Stimulated activated CD8-positive, alpha-beta memory T cell treated with anti-CD3 and anti-CD28 coated beads, Interleukin-15, amount 100 ng/mL, for 24 hours (primary cell): ENCODE measurements at places on chromosomes 16 and 17.

GRCh38 chr17:74521701-74522201, 9.5 kb downstream of the CD300LB start:
- no peak for DNase-seq

- DNase-seq, result no peak
Observed at GRCh38 chr16:72576189-72576588, 404.2 kb upstream of the PMFBP1 start.

DNA sequence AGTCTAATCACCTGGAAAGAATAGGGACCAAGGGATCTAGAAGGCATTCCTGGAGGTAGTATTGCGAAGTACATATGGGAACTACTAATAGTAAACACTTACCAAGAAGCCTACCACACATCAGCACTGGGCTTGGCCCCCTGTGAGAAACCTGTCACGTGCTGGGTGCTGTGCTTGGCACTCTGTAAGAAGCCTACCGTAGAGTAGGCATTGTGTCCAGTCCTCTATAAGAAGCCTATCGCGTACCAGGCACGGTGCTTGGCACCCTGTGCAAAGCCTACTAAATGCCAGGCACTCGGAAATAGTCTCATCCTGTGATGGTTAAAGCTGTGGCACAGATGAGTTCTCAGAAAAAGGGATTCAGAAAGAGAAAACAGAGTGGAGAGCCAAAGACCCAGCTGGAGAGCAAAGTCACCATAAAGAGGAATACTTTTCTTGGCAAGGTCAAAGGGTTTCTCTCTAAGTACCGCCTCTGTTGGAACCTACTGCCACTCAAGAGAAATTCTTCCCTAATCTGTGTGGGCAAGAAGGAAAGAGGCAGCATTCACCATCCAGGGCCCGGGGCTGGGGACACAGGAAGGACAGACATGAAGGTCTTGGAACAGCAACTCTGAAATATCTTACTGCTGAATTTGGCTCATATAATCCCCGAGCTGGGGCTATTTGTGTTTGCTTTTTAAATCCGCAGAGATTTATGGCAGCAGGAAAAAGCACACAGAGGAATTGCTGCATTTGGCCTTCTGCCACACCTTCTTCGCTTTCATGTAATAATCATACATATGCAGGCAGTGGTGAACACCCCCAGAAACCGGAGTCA, 81.8 kb downstream of the VAT1L start:
- DNase-seq, result no peak

DNA sequence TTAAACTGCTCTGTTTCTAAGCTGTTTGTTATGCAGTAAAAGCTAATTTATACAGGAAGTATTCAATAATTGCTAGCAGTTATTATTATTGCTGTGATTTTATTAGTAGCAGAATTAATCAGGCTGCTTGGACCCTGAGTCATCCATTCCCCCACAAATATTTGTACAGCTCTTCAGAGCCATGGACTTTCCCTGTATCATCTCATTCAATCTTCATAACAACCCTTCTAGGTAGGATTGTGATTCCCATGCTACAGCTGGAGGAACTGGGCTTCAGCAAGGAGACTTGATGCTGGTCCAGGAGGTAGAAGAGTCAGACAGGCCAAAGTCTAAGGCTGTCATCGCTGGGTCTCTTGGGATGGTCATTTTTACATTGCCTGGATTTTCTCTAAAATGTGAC, 208.3 kb downstream of the C16orf95 start:
- no peak for DNase-seq

GRCh38 chr16:72895951-72896350, 152.0 kb downstream of the ZFHX3 start:
- DNase-seq, result no peak

GRCh38 chr17:65794572-65794971, 233.1 kb upstream of the AXIN2 start:
- DNase-seq, result no peak

- no peak for DNase-seq
Observed at GRCh38 chr16:66486773-66487579, 59.9 kb downstream of the BEAN1 start.

- DNase-seq, result no peak
Observed at GRCh38 chr16:23857256-23857880, 21.6 kb downstream of the PRKCB start.

GRCh38 chr16:7393680-7394079, 61.0 kb downstream of the RBFOX1 start:
- DNase-seq, result no peak

- DNase-seq, result no peak
Observed at GRCh38 chr16:873243-873661, 72.7 kb upstream of the GNG13 start.

DNA sequence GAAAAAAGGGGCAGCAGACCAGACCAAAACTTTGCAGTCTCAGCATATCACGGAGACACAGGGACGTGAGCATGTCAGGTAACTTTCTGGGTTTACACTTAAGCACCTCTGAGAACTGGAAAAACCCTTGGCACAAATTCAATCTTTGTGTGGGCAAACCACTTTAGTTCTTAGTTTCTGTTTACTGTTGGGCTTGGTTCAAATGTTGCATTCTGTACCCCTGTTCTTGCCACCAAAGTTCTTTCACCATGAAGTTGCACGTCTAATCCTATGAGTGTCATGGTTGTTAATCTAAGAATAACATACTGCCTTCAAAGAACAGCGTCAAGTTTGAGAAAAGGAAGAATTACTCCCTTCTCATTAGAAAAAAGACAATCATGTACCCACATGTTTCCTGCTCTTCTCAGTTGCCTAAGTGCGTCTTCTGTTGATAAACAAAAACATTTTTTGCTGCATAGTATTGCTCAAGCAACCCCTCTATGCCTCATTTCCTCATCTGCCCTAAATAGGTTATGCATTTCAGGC, 11.6 kb downstream of the KRT33A start:
- no peak for DNase-seq

- DNase-seq, result no peak
Observed at GRCh38 chr16:85554889-85555718, 58.0 kb upstream of the GSE1 start.

GRCh38 chr16:86882586-86883280, 304.4 kb downstream of the FOXL1 start:
- no peak for DNase-seq

DNA sequence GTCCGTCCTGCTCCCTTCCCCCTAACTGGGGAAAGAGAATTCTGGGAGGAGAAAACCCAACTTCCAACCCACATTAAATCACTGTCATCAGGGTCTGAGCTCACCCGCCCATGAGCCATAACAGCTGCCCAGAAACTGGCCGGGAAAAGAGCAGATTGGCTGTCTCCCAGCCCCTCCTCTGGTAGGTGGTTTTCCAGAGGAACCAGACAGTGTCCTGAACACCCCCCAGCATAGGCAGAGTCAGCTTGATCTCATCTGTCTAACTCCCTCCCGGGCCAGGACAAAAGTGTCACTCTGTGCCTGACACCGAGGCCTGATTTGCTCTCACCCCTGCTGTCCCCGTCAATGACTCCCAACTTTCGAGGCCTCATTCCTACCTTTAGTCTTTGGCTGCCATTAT, 197.0 kb downstream of the AXIN2 start:
- DNase-seq, result no peak

- DNase-seq, result no peak
Observed at GRCh38 chr16:17296431-17296830, 174.3 kb downstream of the XYLT1 start.

DNA sequence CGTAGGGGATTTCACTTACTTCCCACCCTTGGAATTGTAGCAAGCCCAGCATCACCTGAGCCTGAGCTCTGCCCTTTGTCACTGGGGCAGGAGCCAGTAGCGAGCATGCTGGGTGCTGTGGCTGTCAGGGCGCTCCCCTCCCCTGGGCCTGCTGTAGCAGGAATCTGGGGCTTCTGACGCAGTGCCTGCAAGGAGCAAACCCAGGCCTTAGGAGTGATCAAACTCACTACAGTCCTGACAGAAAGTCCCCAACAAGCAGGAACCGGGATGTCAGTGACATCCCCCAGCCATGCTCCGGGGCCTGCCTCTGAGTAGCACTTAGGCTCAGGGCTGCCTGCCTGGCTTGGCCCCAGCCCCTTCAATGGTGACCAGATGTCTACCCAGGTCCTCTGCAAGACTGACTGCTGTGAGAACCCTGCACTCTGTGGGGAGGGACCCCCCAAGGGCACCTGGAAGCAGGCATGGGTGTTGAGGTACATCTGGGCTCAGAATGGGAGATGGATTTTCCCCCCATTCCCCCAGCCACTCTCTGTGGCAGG, 23.5 kb downstream of the PLD6 start:
- no peak for DNase-seq

GRCh38 chr17:30450125-30451027, 26.8 kb upstream of the GOSR1 start:
- no peak for DNase-seq

DNA sequence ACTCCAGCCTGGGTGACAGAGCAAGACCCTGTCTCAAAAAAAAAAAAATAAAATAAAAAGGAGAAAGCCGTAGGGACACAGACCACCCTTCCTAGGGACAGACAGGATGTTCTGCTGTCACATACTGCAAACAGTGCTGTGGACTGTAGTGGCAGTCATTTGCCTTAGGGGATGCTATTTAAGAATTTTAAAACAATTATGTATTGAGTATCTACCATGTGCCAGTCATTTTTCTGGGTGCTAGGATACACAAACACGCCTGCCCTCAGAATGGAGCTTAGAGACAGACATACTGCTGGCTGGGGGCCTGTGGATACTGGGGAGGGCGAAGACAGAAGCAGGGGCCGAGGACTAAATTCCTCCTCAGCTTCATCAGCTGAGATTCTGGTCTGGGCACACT, 45.5 kb downstream of the MRC2 start:
- no peak for DNase-seq

DNA sequence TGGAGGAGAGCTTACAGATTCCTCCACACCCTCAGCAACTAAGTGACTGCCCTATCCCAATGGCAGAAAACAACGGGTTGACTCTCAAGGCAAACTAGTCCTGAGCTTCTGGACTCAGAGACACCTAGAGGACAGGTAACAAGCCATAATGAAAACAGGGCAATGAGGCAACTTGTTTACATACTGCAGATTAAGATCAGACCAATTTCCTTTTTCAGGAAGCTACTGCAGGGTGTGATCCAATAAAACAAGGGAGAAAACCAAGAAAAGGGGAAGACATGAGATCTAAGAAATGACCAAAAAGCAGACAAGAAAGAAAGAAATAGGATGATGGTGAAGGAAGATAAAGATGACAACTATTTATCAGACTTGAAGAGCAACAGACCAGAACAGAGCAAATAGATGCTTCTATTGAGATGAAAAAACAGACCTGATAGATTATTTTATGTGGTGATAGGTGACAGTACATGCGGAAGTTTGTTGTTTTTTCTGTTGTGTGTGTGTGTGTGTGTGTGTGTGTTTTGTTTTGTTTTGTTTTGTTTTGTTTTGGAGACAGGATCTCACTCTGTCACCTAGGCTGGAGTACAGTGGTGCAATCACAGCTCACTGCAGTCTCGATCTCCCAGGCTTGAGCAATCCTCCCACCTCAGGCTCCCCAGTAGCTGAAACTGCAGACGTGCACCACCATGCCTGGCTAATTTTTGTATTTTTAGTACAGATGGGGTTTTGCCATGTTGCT, 120.7 kb downstream of the GAS7 start:
- no peak for DNase-seq

- DNase-seq, result no peak
Observed at GRCh38 chr16:54694651-54695050, 236.0 kb upstream of the IRX5 start.

GRCh38 chr16:55825115-55825728, 7.7 kb downstream of the CES1 start:
- no peak for DNase-seq

GRCh38 chr16:88357317-88358022, 25.3 kb upstream of the ZNF469 start:
- DNase-seq, result no peak

- no peak for DNase-seq
Observed at GRCh38 chr16:86959091-86959651, 358.0 kb downstream of the C16orf95 start.

DNA sequence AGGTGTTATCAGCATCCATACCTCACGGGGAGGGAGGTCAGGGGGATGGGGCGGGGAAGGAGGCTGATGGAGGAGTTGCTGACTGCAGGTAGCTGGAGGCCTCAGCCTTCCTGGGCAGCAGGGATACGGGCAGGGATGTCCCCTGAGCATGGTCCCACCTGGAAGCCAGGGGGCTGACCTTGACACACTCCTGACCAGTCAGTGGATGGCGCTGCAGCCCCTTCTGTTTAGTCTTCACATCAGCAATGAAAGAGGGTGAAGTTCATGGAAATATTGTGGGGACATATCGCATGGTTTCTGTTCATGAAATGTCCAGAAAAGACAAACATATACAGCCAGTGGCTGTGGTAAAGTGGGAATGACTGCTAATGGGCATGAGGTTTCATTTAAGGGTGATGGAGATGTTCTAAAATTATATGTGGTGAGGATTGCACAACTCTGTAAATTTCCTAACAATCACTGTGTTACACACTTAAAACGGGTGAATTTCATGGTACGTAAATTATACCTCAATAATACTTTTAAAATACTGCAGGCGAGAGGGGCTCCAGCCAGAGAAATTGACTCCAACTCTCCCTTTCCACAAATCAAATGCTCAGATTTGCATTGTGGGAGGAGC, 489.6 kb downstream of the CDH13 start:
- DNase-seq, result no peak

GRCh38 chr16:2082171-2082982, 34.6 kb downstream of the TSC2 start:
- no peak for DNase-seq

DNA sequence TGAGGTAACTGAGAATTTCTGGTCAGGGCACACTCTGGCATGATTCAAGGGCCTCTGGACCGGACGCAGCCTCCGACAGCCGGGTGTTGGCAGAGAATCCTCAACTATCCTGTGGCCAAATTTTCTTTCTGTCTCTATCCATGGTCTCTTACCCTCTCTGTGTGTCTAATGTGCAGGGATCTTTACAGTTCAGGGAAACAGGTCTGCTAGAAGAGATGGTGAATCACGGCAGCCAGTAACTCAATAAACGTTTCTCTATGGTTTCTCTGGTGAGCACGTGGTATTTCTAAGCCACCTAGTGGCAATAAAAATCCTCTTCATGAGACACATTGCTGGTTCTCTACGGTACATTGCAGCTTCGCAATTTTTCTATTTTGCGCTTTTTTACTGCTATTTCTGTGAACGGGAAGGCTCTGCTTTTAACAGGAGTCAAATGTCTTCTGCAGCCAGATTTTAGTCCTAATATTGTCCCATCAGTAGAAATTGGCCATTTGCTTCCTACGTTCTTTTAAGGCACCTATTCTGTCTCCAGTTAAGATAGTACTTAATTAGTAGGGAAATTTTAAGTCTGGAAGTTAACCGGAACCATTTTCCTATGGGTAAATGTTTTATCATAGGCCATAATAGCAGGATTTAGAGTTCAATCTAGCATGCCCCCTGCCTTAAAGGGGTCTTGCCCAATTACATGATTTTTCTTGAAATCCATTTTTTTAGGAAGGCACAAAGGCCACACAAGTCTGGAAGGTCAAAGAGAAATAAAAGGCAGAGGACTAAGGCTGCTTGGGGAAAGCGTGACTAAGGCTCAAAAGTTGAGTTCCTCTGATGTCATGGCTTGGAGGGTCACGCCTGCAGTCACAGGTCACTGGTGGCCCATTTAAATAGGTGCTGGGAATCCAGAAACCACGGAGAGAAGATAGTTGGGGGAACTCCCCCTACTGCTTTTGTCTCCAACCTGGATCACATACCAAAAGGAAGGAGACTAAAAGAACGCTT, 31.5 kb downstream of the QPRT start:
- DNase-seq, result no peak
